ENCODE measurements at places on chromosomes 13 and 19.

DNA sequence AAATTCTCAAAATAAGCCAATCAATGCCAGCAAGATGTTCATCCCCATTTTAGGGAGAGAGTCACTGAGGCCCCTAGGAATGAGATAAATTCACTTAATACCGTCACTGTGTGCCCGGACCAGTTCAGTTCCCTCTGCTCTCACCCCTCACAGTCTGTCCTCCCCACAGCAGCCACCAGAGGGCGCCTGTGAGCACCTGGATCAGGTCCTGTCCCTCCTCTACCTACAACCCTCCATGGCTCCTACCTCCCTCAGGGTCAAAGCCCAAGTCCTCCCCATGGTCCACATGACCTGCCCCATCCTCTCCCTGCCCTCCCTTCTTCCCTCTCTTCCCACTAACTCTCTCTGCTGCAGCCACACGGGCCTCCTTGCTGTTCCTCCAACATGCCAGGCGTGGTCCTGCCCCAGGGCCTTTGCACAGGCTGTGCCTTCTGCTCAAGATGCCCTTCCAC lies 42.0 kb upstream of the NFIC start:
- peak; percentile 66 for ATAC-seq

- ATAC-seq: no peak
Measured at GRCh38 chr19:33794683-33795369, 1.8 kb upstream of the KCTD15 start.

GRCh38 chr19:19758164-19758563 lies 25.3 kb upstream of the ZNF14 start:
- ATAC-seq: no peak

DNA sequence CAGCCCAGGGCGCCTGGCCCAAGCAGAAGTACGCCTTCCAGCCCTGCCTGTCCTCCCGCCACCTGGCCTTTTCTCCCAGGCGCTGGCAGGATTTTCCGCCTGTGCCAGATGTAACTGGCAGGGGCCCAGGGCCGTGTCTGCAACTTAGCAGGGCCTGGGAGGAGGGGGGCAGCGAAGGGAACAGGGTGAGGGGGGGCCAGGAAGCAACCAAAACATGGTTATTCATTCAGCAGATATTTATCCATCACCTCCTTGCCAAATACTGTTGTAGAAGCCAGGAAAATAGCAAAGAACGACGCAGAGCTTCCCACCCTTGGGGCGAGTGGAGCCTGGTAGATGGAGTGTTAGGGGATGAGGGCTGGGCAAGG lies 5.6 kb downstream of the TLE6 start:
- no peak for ATAC-seq

DNA sequence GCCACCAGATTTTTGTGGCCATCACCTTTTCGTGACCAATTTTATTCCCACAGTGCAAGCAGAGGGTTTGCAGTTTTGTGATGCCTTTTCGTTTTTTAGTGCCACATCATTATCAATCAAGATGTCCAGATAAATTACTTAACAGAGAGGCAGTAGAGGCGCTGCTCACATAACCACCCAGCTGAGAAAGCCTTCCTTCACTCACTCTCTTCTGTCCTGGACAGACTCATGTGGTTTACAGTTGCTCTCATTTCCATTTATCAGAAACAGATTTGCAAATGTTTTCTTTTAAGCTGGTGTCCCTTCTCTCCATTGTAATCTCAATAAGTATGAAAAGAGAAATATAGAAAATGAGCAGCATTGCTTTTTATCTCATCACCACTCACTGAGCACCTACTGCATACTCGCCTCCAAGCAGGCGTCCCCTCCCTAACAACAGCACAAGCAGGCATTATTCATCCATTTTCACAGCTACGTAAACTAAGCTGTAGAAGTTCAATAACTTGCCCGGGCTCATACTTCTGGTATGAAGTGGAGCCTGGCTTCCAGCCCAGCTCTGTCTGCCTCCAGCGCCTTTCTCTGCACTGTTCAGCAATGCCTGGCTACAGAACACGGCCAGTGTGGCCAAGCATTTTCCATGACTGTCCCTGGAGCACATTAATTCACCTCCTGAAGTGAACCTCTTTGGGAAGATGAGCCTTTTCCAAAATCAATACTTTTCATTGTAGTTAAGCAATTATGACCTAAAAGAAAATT lies 34.6 kb upstream of the KATNAL1 start:
- ATAC-seq: no peak

GRCh38 chr13:85420136-85420535 lies 379.1 kb downstream of the SLITRK6 start:
- ATAC-seq: no peak

DNA sequence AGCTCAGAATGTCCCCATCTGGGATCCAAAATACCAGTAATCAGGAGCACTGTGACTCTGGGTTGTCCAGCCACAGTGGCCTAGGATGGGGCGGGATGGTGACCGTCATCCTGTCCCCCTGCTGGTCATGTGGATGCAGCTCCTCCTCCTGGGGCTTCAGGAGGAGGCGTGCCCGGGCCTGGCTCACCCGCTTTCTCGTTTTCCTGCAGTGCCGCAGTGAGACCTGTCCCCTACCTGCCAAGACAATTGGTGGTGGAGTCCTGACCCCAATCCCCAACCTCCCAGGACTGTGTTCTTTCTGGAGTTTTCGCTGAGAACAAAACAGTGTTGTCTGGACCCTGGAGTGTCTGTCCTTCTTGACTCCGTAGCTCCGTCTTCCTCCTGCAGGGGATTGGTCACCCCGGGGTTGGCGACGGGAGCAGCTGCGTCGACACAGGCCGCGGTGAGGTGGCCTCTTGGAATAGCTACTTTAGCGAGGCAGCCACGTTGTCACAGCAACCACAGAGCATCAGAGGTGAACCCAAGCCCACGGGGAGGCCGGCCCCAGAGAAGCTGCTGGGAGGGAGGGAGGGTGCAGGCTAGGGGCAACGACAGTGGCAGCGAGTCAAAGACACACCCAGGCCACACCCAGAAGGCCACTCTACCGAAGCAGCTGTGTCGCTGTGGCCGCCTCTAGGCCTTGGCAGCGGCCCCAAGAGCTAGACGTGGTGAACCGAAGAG lies 10.2 kb upstream of the EMC10 start:
- ATAC-seq: no peak

GRCh38 chr19:42065051-42065450 lies 5.0 kb downstream of the GRIK5 start:
- no peak for ATAC-seq

DNA sequence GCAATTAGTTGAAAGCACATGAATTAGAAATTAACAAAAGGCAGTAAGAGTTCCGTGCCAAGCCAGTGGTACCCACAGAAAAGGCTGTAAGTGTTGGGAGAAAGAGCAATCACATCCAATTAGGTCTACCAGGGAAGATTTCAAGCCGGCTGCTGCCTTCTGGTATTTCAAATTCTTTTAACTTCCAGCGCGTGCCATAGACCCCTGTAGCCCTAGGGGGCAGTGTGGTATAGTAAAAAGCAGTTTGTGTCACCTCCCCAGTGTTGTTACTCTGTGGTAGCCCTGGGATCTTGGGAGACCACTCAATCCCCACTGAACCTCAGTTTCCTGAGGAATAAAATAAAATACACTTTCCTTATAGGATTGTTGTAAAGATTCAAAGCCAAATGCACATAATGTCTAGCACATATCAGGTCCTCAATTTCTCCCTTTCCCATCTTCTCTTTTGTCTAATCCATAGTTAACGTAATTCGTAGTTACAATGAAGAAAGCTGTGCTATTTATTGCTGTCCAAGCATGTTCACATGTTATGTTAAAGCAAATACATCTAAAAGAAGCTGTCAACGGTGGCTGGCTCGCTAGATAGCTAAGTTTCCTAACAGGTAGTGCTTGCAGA lies 230.2 kb downstream of the TDRD3 start:
- no peak for ATAC-seq

DNA sequence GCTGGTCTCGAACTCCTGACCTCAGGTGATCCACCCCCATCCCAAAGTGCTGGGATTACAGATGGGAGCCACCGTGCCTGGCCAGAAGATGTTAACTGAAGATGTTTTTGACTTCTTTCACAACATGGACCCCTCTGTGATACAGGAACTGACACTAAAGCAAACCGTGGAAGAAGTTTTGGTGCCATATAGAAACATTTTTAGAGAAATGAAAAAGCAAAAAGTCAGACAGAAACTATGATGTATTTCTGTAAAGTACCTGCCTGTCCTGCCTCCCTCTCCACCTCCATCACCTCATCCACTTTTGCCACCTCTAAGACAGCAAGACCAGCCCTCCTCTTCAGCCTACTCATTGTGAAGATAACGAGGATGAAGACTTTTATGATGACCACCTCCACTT lies 11.3 kb downstream of the FBXO27 start:
- ATAC-seq: no peak

DNA sequence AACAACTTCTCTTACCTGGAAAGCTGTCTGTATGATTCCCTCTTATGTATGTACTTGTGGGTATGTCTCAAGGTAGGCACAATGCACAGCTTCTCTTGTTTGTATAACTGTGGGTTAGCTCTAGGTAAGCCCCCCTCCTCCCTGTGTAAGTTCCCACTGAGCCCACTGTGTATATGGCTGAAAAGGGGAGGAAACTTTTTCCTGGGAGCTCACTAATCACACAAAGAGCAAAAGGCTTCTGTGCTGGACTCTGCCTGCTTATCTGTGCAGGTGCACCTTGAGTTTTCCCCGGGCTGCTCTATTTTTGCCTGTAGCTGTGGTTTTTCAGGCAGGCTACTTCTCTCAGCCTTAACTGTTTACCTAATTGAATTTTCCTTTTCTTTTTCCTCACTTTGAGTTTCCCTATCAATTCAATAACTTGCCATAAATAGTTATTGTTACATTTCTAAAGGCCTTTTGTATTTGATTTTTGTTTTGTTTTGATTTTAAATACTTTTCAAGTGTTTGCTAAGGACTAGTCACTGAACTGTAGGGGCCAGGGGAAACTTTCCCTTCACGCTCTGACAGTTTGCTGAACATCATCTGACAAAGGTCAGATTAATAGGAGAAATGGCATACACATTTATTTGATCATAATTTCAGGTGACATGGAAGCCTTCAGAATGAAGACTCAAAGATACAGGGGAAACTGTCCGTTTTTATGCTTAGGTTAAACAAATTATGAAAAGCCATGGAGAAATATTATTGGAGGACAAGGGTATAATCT lies 423.5 kb upstream of the ATXN8OS start:
- ATAC-seq: no peak

GRCh38 chr19:7928741-7929701 lies 3.1 kb upstream of the CTXN1 start:
- ATAC-seq: peak; percentile 27

- no peak for ATAC-seq
Measured at GRCh38 chr19:41018736-41019290, 27.7 kb downstream of the CYP2B6 start.
